ENCODE measurements at places on chromosomes 2 and 18.

DNA sequence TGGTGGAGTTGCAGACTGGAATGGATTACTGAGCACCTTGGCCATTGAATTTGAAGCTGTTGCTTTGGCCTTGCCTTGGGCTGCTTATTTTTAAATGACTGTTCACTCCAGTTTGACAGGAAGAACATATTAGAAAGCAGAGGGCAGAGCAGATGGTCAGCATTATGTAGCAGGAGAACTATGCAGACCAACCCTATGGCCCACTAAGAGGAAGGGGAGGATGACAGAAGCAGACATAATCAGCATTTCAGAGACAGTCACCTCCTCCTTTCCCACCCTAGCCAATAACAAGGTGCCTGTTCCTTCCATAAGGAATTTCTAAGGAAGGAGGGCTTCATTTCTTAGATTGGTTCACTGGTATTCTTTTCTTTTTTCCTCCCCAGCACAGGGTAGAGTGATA, 2.4 kb downstream of the CHRNA1 start:
- no peak for DNase-seq

GRCh38 chr2:241617431-241618154, 19.4 kb downstream of the THAP4 start:
- no peak for DNase-seq

DNA sequence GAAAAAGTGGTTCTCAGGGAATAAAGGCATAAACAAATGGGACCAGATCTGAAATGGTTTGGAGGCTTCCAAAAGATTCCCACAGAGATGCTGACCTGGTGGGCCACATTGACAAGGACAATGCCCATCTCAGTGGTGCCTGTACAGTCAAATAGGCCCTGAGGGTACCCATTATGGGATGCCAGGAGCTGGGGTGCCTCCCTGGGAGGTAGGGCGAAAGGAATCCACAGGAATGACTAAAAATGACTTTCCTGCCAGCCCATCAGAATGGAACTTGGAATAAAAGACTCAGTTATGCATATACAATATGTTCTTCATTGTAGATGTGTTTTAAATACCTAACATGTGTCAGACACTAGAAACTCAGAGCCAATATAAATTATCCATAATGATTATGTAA, 248.5 kb downstream of the RNF144A start:
- no peak for DNase-seq

DNA sequence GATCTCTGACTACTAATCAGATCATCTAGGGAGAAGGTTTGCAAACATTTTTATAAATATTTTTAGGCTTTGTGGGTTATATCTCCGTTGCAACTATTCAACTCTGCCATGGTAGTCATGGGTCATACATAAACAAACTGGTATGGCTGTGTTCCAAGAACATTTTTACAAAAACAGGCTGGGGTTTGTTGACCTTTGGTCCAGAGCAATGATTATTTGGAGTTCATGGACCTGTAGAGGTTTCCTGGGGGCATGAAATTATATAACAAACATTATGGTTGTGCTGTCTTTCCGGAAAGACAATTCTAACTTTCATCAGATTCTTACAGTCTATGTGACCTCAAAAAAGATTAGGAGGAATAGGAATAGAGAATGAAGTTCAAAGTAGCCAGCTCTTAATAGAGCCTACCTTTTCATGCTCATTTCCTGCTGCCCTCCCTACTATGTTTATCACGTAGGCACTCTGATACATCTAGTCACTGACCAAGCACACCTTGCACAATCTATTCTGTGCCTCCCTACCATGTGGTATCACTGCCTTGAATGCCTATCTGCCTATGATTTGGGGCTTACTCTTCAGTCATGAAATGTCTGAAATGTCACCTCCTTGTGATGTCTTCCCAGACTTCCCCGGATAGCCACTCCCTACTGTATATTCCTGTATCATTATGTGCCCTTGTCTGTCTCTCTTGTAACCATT, 102.4 kb upstream of the SCN1A start:
- DNase-seq = no peak

GRCh38 chr2:40287195-40287594, 164.7 kb downstream of the SLC8A1 start:
- DNase-seq = no peak

DNA sequence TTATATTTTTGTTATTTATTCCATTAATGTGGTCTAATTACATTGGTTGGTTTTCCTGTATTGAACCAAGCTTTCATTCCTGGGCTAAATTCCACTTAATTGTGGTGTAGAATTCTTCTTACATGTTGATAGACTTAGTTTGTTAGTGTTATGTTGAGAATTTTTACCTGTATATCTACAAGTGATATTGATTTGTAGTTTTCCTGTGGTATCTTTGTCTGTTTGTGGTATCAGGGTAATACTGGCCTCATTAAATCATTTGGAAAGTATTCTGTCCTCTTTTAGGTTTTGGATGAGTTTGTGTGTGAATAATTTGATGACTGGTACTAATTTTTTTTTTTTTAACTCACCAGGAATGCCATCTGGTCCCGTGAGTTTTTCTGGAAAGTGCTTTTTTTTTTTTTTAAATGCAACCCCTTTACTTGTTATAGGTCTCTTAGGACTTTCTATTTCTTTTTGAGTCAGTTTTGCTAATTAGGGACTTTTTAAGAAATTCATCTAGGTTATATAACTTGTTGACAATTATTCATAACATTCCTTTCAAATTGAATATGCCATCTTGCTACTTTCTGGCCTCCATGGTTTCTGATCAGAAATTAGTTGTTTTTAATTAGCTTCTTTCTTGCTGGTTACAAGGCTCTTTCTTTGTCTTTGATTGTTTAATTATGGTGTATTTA, 232.8 kb downstream of the CCDC85A start:
- DNase-seq = no peak

- DNase-seq = no peak
Measured at GRCh38 chr2:20525041-20526035, 78.5 kb downstream of the RHOB start.

DNA sequence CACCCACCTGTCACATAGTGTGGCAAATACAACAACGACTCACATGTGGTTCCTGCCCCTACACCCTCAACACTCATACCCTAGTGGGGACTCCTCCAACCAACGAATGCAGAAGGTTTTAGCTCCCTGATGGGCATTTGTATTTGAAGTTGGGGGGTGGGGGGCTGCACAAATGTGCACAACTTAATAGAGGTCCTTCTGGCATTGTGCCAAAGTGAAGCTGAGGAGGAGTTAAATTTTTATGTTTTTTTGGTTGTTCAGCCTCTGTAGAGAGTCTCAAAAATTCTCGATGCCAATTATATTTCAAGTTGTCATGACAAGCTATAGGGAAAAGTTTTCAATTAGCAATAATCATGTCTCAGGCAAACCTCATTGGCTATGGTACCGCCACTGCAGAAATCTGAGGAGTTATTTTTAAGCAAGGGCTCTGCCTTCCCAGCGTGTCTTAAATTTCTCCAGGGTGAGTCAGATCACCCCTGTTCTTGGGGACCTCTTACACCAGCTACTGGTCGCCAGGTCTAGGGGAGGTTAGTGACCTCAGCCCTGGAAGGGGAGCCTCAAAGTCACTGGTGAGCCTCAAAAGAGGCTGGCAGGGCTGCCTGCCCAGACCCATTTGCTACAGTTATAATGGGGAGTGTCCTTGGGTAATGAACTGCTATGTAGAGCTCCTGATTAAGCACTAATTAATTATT, 102.7 kb upstream of the TAF1B start:
- DNase-seq = no peak

GRCh38 chr2:109064660-109065390, 64.2 kb upstream of the SH3RF3 start:
- DNase-seq = no peak

GRCh38 chr2:49210191-49210590, 55.9 kb upstream of the FSHR start:
- no peak for DNase-seq

DNA sequence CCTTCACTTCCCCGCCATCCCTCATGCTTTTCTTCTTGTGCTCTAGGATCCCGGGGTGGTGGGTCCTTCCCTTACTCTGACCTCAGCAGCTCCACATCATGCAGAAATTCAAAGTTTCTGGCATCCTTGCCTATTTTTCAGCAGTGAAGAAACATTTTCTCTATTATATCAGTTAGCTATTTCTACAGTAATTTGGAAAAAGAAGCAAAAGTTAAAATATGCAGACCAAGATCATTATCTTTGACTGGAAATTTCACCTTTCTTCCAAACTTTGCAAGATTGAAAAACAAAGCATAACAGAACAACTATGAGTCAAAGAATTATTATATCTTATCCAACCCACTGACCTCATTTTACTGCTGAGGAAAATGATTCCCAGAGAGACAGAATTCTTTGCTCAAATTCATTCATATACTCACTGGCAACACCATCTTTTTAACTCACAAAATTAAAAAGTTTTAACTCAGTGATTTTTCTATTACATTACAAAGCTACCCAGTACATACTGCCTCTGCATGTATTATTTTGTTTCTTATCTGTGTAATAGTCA, 40.5 kb downstream of the ANTXR1 start:
- DNase-seq = no peak

DNA sequence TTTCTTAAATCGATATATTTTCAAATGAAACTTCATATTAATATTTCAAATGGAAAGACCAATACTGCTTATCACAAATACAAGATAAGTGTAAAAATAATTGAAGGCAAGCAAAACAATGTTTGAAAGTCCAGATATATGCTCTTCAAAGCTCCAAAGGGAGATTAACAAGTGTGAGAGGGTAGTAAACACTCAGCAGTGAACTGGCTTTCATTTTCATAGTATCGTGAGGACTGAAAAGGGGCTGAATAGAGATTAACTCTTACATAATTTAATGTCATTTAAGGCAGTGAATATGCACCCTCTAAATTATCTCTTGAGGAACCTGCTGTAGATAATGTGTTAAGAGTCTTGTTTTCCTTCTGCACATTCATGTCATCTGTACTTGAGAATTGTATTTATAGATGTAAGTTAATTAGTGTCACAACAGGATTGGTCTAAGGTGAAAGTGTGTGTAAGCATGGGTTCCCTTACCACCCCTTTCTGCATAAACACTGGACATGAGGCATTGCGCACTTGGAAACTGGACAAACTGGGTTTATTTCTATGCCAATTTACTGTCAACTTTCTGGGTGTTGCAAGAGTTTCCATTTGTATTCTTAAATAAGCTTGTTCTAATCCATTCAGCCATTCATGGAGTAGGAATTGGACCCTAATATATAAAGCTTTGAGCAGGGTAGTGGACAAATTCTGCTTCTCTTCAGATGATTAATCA, 76.7 kb upstream of the SESTD1 start:
- no peak for DNase-seq

- no peak for DNase-seq
Measured at GRCh38 chr2:158269143-158269542, 167.5 kb downstream of the UPP2 start.

DNA sequence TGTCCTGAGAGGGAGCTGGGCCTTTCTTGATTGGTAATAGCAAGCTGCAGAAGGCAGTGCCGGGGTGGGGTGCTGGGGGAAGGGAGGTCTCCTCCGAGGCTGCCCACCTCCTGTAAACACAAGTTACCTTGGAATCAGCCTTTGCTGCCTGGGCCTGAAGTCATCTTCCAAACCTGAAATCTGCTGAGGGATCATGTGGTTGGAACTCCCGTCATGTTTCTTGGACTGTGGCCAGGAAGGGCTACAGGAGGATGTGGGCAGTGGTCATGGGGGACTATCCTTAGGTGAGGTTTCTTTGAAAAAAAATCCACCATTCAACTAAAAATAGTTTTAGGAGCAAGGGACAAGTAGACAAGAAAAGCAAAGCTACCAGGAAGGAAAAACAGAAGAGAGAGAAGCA, 74.2 kb downstream of the CDK15 start:
- DNase-seq = no peak

DNA sequence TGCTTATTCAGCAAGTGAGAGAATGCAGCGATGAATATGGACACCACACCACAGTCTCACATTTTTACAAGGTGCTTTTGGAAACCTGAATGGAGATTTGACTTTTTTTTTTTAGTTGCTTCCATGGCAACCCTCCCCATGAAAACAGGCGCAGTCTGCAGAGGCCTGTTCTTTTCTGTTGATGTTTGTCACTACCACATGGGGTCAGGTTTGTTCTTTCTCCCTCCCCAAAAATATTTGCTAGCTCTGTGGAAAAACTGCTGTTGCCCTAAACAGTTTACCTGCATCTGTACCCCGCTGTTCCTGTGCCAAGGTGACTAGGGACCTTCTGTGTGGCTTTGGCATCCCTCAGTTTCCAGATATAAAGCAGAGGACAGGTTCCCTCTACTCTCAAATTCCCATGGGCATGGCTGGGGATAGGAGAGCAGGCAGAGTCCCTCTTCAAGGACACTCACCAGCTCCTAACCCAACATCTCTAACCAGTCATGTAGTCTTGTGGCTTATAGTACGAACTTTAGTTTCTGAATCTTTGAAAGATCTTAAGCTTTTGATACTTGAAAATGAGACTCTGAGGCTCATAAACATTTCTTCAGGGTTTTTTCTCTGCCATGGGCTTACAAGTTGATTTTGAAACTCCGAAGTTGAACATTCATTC, 14.7 kb upstream of the MAPRE2 start:
- DNase-seq = no peak

DNA sequence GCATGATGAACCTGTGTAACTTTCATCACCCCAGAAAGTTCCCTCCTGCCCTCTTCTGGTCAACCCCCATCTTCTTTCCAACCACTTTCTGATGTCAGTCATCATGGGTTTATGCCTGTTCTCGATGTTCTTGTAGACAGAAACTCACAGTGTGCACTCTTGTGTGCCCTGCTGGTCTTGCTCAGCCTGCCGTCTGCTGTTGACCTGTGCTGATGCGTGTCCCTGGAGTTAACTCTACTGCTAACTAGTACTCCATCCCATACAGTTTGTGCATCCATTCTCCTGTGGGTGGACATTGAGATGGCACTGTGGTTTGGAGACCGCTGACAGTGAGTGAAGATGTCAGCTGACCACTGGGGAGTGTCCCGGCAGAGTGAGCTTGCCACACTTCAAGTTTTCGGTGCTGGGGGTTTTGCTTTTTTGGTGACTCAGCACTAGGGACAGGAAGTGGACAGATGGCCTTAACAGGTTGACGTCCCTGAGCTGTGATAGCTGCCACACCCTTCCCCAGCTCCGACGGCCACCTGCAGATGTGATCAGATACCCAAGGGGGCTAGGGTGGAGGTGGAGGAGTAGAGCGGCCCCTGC, 14.8 kb downstream of the KLHL29 start:
- DNase-seq = no peak

DNA sequence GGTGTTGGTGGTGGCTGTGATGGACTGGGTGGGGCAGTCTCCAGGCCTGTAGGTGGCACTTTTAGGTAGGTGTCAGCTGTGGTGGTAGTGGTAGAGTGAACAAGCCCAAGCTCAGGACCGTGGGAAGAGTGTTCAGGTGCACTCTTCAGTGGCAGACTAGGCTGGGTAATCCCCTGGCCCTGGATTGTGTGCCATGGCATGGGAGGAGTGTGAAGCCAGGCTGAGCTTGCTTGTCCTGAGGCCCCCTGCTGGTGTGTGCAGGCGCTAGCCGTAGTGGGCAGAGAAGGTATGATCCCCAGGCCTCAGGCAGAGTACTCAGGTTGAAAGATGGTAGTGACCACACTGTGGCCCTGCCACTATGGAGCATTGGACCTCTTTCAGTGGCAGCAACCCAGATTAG, 850.3 kb downstream of the DSC3 start:
- no peak for DNase-seq

DNA sequence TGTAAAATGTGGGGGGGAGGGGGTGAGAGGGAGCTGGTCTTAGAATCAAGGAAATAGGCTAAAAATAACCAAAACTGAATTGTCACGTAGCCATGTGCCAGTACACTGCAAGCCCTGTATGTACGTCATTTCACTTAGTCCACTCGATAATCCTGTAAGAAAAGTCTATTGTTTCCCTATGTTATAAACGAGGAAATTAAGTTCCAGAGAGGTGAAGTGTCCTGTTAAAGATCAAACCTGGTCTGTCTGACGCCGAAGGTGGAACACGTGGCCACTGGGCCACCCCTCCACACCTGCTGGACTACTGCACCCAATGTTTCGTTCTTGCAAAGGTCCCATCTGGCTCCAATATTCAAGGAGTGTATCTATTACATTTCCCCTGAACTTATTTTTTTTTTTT, 29.6 kb downstream of the TFCP2L1 start:
- no peak for DNase-seq
